ENCODE measurements at places on chromosomes 6 and 20.

DNA sequence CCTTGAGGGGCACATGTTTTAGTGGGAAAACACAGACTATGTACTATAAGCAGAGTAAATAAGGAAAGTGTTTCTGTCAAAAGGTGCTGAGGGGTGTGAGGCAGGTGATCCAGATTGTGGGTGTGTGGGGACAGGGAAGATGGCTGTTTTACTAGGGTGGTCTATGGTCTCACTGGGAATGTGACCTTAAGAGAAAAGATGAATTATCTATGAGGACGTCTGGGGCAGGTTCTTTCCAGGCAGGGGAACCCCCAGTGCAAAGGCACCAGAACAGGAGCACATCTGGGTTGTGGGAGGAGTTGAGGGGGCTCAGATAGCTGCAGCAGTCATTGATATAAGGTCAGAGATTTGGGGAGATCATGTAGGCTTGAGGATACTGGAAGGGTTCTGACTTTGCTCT, 18.2 kb upstream of the POLR1H start:
- no peak for DNase-seq

DNA sequence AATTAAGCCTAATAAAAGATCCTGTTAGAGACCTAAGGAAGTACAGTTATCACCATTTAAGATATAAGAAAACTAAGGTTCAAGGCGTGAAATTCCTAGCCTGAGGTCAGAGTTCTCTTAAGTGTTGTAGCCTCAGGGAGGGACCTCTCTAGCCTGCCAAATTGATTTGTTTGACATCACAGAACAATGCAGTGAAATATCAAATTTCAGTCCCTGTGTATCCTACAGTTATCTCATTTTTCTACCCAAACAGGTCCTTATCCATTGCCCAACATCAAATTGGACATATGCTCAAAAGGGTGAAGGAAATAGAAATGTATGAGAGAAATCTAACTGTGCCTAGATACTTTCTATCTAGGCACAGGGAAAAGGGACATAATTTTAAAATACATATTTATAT, 63.0 kb downstream of the NCOA7 start:
- DNase-seq: no peak

- peak; percentile 61 for DNase-seq
Measured at GRCh38 chr6:79813854-79814709, 133.3 kb downstream of the ELOVL4 start.

DNA sequence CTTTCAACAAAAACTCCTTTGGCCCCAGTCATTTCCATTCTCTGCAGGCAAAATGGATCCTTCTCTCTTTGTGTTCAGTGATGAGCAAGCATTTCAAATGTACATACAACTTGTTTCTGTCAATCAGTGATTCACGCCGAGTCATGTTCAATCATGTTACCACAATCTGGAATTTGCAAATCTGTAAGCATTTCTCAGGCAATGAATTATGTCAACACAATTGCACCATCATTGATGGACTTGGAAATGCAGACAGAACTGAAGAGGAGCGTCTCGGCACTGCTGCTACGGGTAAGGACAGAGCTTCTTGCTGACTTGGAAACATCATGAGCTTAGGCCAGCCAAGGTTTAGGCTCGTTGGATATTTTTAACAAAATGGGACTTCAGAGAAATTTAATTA, 132.8 kb upstream of the AGPAT4 start:
- DNase-seq: peak; percentile 72

DNA sequence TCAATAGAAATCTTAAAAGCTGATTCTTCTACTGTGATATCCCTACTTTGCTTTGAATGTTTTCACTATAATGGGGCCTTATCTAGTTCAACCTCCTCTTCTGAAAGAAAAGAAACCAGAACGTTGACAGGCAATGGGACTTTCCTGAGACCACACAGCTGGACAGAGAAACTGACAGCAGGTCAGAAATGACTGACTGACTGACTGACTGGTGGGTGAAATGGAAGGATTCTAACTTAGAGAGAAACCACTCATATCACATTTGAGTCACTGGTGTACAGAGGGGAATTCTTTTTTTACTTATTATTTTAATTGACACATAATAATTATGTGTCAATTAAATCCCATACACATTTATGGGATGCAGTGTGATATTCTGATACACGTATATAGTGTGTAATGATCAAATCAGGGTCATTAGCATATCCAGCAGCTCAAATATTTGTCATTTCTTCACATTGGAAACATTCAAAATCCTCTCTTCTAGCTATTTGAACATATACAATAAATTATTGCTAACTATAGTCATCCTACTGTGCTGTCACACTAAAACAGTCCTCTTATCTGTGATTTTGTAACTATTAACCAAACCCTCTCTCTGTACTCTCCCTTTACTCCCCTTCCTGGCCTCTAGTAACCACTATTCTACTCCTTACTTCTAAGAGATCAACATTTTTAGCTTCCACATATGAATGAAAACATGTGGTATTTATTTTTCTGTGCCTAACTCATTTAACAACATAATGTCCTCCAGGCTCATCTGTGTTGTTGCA, 64.8 kb upstream of the NRSN1 start:
- DNase-seq: no peak

DNA sequence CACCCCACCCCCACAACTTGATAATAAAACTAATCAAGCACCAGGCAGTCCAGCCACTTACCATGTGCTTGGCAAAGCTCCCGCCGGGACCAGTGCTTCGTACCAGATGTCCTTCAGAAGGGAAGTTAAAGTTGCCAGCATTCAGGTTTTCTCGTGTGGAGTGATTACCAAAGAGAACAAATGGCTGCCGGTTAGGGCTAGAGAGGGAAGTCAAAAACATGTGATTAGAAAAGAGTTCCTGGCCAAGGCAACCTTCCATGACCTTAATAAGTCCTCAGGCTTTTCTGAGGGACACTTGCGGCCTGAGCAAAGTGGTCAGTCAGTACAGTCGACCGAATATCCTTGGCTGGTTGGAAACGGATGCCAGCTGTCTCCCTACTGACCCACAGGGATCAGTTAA, 67.0 kb downstream of the DNAAF9 start:
- no peak for DNase-seq

Data from astrocyte of the spinal cord (primary cell).